CD4-positive, alpha-beta T cell treated with Interleukin-15 for 4 hours (primary cell): ENCODE measurements at places on chromosomes 12 and 14.

DNA sequence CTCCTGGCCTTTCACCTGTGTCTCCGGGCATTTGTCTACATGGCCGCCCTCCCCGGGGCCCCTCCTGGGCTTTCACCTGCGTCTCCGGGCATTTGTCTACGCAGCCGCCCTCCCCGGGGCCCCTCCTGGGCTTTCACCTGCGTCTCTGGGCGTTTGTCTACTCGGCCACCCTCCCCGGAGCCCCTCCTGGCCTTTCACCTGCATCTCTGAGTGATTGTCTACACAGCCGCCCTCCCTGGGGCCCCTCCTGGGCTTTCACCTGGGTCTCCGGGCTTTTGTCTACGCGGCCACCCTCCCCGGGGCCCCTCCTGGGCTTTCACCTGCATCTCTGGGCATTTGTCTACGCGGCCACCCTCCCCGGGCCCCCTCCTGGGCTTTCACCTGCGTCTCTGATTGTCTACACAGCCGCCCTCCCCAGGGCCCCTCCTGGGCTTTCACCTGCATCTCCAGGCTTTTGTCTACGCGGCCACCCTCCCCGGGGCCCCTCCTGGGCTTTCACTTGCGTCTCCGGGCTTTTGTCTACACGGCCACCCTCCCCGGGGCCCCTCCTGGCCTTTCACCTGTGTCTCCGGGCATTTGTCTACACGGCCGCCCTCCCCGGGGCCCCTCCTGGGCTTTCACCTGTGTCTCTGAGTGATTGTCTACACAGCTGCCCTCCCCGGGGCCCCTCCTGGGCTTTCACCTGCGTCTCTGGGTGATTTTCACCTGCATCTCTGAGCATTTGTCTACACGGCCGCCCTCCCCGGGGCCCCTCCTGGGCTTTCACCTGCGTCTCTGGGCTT, 68.0 kb upstream of the GALNT9 start:
- no peak for DNase-seq

- DNase-seq, result no peak
These were observed 63.4 kb downstream of the BEGAIN start for GRCh38 chr14:100523843-100524169.

- no peak for DNase-seq
These were observed 78.0 kb upstream of the OTX2 start for GRCh38 chr14:56888274-56888673.

GRCh38 chr14:76872796-76873432, 46.7 kb downstream of the LRRC74A start:
- DNase-seq, result peak; percentile 71

DNA sequence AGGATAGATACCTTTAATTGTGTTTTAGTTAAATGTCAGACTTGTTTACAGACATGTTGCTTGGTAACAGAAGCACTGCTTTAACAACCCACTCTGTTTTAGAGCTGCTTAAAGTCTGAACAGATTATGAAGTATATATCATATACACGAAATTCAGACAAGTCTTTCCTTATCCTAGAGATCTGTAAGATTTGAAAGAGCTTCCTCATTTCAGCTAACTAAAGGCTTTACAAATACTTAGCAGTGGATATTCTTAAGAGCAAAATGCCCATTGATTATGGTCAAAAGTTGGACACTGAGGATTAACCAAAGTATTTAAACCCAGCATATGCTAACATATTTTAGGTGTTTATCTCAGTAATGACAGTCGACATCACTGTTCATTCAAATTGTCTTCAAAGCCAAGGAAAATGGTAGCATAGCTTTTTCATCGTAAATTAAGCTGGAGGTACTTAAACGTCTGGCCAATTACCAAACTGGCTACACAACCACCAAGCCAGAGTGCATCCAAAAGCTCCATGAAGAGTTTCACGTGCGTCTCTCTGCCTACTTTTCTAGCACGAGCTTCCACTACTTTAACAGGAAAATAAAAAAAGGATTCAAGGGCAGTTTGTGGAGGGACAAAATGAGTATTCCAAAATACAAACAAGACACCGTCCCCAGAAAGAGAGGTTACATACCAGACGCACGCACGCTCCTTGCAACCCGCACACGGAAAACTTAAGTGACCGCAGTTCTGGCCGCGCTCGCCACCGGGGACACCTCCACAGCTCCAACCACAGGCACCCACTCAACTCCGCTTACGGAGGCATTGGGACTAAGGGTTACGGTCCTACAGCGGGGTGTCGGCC, 565 bp downstream of the CEP83 start:
- DNase-seq, result peak; percentile 18

- no peak for DNase-seq
These were observed 341.6 kb downstream of the VRK1 start for GRCh38 chr14:97138801-97139200.

GRCh38 chr14:103607822-103608221, 21.2 kb upstream of the KLC1 start:
- DNase-seq, result no peak

DNA sequence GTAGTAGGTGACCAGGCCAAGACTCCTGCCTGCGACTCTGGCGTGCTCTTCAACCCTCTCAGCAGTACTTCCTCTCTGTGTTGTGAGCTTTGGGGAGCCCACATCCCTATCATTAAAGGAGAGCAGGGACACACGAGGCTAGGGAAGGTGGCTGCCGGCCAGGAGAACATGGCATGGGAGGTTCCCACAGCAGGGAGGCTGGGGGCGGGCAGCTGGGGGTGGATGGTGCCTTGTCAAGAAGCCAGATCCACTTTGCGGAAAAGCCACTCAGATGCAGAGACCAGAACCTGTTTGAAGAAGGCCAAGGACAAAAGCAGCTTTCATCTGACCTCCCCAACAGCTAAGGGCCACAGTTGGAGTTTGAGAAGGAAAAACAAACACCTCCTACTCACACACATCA, 198.6 kb downstream of the BCL11B start:
- no peak for DNase-seq

- peak; percentile 82 for DNase-seq
These were observed 42.0 kb upstream of the GPR68 start for GRCh38 chr14:91286530-91286937.

- DNase-seq, result no peak
These were observed 8.6 kb upstream of the ALDH2 start for GRCh38 chr12:111758120-111758561.

DNA sequence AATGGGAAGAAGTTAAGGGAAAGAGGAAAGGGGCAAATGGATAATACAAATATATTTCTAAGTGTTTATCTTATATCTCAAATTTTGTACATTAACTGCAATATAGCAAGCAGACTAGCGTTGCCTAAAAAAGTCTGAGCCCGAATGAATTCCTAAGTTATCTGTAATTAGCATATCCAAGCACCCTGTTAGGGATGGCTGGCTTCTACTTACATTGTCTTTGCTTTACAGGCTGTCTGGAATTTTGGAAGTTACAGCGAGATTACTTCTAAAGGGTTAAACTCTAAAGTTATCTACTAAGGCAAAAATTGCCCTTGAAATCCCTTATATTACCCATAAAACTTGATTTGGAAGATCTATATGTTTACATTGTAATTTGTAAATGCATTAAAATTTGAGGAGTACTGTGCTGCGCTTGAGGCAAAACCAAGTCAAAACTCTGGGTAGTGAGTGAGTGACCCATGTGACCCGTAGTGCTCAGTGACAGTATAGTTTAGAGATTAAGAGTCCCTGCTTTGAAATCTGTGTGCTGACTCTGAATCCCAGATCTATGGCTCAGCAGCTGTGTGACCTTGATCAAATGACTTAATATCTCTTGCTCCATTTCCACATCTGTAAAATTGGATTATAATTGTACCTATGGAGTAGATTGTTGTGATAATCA, 17.3 kb upstream of the LIN7A start:
- no peak for DNase-seq

DNA sequence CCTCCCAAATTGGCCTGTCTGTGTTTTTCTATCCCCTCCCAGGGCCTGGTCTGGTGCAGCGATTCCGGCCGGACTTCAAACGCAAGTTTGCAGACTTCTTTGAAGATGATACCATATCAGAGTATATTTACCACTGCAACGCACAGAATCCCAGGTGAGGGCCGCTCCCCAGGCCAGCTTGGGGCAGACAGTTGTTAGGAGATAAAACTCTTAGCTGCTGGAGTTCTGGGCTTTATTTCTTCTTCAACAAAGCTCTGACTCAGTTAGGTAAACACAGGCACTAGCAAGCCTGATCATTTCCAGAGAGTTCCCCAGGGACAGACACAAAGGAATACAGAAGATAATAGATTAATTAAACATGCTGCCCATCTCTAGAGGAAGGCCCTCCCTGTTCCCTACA, 8.3 kb downstream of the ABHD4 start:
- DNase-seq, result no peak

DNA sequence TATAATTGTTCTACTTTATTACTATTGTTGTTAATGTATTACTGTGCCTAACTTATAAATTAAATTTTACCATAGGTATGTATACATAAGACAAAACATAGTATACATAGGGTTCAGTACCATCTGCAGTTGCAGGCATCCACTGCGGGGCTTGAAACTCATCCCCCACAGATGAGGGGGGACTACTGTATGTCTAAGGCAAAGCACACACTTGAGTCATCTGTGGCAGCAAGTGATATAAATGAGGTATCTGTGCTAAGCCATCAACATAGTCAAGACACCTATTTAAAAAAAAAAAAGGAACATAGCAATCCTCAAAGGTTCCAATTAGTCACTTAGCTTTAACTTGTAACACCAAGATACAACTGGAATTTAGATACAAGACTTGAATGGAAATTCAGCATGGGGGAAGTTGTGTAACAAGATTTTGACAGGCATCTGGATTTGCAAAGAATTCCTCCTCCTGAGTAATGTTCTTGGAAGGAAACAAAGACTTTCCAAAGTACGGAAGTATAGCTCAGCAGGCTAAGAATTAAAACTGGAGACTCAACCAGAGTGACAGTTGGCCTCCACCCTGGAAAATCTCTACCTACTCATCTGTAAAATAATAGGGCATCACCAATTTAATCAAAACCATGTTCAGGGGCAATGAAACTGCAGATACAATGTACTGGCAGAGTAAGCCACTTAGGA, 14.9 kb downstream of the DCAF5 start:
- DNase-seq, result no peak

GRCh38 chr14:56666294-56666693, 86.7 kb downstream of the TMEM260 start:
- no peak for DNase-seq
